Left renal cortex interstitium (tissue), 4 donors: ENCODE measurements at places on chromosomes 3 and 15.

DNA sequence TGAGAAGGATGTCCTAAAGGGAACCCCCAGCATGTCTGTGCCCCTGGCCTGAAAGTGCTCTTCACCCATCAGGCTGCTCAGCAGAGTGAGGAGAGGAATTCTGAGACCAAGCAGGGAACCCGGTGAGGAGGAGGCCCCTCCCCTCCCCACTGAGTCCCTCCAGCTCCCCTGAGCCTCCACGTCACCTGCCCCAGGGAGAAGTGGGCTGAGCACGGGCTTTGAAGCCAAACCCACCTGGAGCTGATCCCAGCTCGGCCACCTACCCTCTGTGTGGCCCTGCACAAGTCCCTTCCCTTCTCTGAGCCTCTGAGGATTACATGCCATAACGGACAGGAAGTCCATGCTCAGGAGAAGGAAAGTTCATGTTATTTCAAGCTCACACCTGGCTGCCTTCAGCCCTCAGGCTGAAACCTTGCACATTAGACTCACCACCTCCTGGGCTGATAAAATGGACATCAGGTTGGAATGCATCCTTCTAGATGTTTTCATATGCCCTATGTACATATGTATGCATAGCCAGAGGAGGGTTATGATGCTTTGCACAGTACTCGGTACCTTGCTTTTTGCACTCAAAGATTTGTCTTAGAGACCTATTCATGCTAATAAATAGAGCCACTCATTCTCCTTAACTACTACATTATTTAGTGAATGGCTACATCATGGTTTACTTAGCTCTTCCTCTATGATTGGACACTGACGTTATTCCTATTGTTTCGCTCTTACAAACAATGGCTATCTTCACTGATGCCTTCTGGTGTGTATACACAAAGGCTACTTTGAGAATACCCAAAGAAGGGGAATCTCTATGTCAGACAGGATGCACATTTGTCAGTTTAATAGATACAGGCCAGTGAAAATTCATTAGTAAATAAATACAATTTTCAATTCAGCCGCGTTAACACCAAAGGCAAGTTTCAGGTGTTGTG is 31.6 kb upstream of the GATA2 start:
- no peak for DNase-seq

DNA sequence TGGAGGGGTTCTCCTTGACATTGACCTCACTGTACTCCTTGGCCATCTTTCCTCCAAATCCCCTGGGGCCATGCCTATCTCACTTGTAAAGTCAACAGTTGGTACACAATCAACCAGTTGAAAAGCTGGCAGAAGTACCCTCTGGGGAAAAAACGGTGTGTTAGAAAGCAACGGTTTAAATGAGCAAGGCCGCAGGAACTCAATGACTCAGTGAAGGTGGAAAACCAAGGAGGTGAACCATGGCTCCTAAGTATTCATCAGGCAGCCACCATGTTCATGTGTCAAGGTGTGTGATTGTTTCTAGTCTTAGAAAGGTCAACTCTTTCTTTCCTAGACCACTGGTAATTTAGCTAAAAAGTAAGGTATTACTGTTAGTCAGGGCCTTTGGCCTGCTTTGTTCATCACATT is 130.9 kb upstream of the SATB1 start:
- DNase-seq: no peak

DNA sequence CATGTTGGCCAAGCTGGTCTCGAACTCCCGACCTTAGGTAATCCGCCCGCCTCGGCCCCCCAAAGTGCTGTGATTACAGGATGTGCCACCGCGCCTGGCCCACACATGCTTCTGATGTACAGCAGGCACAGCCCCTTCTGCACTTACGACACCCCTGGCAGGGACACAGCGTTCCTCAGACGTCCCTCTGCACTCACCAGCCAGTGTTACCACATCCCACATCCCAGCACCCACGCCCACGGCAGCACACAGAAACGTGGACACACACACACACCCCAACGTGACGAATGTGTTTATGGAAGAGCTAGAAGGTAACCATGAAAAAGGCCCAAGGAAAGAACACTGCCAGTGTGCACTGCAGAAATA is 576 bp upstream of the RPAP1 start:
- DNase-seq: no peak

- no peak for DNase-seq
These were observed 235.3 kb upstream of the SETMAR start for GRCh38 chr3:4067893-4068292.

- no peak for DNase-seq
These were observed 41.1 kb downstream of the LIMD1 start for GRCh38 chr3:45635475-45636256.

GRCh38 chr15:71807691-71808091 is 2.7 kb upstream of the NR2E3 start:
- no peak for DNase-seq

DNA sequence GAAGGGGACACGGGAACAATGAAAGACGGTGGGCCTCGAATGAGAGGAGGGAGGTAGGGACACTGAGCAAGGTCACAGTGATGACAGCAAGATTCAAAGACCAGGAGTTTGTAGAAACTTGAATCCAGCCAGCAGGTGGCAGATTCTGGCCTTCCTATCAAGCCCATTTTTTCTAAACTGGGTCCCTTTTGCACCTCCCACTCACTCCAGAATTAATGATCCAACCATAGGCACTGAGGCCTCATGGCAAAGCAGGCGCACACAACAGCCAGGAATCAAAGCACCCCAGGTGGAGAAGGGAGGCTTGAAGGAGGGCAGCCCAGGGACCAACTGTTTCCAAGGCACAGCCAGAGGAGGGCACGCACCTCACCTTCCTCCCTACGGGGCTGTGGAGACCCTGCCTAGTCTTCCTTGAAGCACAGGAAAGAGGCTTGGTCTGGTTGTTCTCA is 90.2 kb downstream of the ANP32A start:
- DNase-seq: peak; percentile 55

GRCh38 chr3:16378920-16379319 is 113.9 kb downstream of the OXNAD1 start:
- no peak for DNase-seq
